ENCODE measurements at places on chromosomes 6 and 20.

GRCh38 chr6:12060780-12061609 lies 48.9 kb downstream of the HIVEP1 start:
- DNase-seq = peak; percentile 70

- DNase-seq = no peak
These were observed 176.0 kb downstream of the MAFB start for GRCh38 chr20:40512994-40513393.

- peak; percentile 86 for DNase-seq
These were observed at the start of gene SCAF8 for GRCh38 chr6:154733183-154733625. Gene SCAF8, plus strand, starts transcription at chr6:154733416. Its CDS starts 485 bp downstream, at chr6:154733901.

GRCh38 chr6:56243518-56244070 lies 3.8 kb downstream of the COL21A1 start:
- DNase-seq = no peak

GRCh38 chr20:32443386-32443974 lies 85.3 kb downstream of the ASXL1 start:
- peak; percentile 2 for DNase-seq

DNA sequence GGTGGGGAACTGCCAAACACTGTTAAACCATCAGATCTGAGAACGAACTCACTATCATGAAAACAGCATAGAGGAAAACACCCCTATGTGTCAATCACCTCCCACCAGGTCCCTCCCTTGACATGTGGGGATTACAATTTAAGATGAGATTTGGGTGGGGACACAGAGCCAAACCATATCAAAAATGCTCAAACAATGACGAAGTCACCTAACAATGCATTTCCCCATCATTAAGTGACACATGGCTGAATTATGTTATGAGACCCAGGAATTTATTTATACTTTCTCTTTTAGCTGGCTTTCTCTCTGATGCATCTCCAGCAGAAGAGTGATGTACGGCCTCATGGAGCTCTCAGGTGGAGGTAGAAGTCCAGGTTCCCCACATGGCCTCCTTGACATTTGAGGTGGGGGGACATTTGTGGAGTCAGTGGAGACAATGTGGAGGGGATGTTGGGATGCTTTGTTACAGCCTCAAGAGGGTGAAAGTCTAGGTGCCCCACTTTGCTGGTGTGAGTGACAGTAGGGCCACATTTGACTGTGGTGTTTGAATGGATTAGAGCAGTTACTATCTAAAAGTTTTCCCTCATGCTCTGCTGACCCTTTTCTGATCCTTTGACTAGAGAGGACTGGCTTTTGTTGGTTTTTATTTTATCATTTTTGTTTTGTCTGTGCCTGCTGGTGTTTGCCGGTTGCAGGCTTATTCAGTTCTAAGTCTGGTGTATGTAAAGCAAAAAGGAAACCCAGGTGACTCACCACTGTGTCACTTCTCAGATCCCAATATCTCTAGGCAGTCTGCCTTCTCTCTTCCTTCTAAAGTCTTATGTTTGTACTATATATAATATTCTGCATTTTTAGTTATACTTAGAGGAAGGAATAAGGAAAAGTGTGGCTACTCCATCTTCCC lies 18.5 kb upstream of the DCBLD1 start:
- no peak for DNase-seq

DNA sequence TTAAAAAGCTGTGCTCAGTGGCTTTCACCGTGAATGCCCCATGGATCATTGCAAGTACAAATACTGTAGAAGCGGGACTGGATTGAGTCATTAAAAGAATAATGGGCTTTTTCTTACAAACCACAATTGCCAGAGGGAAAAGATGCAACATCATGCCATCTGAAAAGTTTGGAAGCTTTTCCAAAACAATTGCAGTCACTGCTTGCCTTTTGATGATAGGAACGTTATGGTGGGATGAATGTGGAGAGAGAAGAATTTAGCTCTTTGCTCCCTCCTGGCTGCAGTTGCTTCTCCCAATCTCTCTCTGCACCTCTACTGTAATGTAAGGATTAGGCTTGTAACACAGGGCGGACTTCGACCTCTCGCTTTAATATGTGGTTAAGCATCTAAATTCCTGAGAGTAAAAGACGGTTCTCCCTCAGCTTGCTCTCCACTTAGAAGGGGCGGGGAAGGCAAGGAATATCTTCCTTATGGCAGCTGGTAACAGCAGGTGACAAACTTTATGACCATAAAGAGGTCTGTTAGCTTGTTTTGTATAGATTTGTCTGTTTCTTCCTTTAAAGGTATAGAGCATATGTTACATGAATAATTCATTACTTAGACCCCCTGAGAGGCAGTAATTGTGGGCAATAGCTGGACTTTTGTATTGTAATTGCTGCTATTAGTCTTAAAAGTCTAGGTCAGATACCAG lies 376.1 kb downstream of the UTRN start:
- DNase-seq = no peak

DNA sequence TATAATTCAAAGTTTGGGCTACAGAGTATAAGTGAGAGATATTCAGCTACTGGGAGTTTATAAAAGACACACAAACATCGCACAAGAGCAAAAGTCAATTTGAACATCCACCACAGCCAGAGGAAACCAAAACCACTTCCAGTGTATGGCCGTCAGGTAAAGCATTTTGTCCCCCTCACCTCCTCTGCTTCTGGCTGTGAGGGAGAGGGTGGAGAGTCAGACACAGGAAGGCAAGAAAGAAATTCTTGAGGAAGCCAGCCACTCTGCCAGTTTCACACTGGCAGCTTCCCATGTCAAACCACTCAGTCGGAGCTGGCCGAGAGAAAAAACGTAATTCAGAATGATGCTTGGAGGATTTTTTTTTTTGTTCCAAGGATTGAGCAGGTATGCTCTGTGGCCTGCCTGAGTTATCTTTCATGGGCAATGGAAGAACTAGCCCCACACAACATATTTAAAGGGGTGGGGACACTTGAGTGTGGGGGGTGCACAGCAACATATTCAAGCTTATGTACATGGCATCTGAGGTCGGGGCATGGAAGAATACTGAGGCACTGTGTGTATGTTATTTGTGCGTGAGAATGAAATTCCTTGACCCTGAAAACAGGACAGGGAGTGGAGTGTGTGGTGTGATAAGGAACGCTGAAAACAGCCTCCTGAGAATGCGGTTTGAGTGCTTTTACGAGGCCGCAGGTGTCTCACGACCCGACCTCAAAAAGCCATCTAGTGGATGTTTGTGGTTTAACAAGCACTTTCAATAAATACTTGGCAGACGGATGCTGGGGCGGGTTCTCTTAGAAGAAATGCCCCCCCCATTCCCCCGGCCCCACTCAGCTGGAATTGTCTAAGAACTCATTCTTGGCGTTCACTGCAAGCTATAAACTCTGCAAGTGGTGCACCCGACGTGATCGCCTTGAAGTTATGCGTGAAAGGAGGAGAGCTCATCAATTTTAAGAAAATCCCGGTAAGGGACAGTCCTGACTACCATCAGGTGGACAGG lies 27.5 kb upstream of the ZBTB22 start:
- DNase-seq = peak; percentile 63

DNA sequence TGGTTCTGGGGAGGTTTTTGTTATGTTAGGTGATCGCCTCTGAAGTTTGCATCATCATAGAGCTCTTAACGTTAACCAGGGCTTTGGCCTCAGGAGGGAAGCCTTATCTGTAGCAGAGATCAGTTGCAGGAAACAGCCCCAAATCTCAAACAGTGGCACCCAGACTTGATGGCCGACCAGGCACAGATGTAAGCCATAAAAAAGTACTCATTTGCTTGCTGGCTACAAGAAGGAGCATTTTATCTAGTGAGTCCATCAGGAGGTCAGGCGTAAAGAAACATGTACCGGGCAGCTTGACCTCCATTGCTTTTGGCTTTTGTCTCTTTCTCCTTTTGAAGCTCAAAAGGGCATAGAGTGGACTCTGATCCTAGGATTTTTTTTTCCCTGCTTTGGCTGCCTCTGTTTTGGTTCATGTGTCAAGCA lies 122.3 kb downstream of the CCDC170 start:
- DNase-seq = no peak

GRCh38 chr20:21826976-21827375 lies 121.5 kb downstream of the PAX1 start:
- DNase-seq = no peak

GRCh38 chr6:147577488-147577887 lies 69.0 kb downstream of the SAMD5 start:
- no peak for DNase-seq

GRCh38 chr6:7916959-7917358 lies 6.4 kb upstream of the TXNDC5 start:
- DNase-seq = no peak

DNA sequence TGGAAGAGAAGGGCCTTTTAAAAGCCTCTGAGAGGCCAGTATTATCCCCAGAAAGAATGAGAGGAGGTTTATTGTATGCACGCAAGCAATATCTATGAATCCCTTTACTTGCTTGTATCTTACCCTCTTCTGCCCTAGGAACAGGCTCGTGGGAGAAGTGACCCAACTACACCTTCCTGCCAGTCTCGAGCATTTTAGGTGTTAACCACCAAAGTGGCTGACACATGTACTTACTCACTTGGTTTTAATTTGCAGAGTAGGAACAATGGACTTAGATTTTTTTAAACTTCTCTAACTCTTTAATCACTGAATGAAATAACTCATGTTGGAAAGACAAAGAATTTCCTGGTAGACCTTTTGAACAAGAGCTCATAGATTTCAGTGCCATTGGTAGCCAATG lies 296.9 kb downstream of the PLCB1 start:
- no peak for DNase-seq

DNA sequence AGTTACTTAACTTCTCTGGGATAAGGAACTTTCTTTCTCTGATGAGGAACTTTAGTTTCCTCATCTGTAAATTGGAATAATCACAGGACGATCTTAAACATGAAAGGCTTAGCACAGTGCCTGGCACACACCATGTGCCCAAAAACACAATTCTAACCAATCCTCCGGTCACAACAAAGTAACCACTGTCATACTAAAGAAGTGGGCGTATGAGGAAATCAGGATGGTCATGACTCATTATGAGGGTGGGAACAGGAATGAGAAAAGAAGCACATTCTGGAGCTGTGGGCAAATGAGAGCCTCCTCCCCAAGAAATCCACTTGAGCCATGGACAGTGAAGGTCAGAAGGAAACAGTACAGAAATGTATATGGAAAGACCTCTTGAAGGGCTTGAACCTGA lies 82.9 kb downstream of the LRFN2 start:
- no peak for DNase-seq

- no peak for DNase-seq
These were observed 2.3 kb upstream of the ADGRF1 start for GRCh38 chr6:47044397-47044796.

- DNase-seq = no peak
These were observed 29.9 kb downstream of the STK38 start for GRCh38 chr6:36517408-36517807.

DNA sequence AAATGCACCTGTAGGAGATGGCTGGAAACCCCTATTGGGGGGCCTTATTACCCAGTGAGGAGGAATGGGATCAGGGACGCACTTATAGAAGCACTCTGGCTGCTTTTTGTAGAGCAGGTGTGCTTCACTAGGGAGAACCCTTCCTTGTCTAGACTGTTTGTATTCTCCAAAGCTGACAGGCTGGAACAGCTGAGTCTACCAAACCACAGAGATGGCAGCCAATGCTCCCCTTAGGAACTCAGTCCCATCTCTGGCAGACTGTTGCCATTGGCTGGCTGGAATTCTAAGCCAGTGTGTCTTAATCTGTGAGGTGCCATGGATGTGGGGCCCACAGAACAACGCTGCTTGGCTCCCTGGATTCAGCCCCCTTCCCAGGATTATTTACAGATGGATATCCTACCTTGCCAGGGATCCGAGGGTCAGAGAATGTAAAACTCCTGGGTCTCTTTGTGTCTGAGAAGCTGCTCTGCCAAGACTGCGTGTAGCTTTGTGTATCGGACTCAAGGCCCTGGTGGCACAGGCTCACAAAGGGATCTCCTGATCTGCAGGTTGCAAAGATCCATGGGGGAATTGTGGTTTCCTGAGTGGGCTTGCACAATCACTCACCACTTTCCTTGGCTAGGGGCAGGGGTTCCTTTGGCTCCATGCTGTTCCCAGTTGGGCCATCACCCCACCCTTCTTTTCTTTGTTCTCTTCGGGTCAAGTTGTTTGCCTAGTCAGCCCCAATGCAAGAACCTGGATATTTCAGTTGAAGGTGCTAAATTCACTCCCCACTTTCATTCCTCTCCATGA lies 26.1 kb downstream of the C6orf52 start:
- no peak for DNase-seq

DNA sequence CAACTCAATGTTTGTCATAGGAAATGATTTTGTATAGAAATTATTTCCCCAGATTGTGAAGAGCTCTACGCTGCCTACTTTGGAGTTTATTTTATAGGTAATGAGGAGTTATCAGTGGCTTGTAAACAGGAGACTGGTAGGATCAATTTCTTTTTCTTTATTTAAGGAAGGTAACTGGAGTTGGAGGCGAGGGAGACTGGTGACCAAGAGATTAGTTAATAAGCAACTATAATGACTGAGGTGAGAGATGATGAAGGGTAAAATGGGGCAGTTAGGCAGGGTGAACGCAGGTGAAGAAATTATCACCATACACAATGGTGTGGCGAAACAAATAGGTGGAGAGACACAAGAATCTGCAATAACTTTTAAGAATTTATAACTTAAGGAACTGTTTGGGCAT lies 100.2 kb downstream of the PRKN start:
- no peak for DNase-seq

DNA sequence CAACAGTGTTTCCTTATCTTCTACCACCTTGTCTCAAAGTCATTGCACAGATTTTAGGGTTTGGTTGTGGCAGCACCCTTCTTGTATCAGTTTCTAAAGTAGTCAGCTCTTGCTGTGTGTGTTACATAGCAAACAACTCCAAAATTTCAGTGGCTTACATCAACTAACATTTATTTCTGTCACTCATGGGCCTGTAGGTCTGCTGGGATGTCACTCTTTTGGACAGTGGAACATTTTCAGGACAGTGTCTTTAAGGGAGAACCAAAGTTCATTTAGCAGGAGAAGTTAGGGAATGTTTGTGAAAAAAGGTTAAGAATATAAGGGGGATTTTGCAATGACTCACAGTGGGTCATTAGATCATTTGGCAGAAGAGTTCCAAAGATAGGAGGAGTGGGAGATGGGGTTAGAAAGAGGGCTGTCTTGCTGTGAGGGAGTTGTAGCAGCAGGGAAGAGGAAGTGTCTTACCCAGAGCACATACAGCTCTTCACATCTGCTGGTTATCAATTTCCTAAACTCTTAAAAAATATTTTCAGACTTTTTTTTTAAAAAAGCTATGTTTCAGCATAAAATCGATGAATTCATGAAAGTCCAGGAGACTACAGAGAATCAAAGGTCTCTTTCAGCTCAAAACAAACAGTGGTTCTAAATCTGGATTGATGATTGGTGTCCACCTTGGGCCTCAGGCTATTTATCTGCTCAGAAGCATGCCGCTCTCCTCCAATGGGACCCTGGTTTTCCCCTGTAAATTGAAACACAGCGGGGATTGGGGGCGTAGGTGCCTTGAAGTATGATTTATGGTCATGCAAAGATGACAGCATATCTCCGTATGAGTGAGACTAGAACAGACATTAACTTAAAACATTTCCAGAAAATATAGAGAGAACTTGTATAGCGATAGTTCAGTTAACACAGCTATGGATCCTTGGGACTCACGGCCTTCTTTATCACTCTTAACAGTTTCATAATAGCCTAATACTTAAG lies 117.3 kb downstream of the B3GAT2 start:
- no peak for DNase-seq

GRCh38 chr20:10584371-10584770 lies 89.4 kb downstream of the JAG1 start:
- DNase-seq = no peak

- DNase-seq = no peak
These were observed 292.8 kb downstream of the CLIC5 start for GRCh38 chr6:45722876-45723275.

GRCh38 chr20:20271271-20271670 lies 96.6 kb upstream of the INSM1 start:
- no peak for DNase-seq

GRCh38 chr6:109483735-109484057 lies 677 bp upstream of the ZBTB24 start:
- DNase-seq = no peak

Data from activated naive CD4-positive, alpha-beta T cell treated with Interleukin-2 at 50 U/mL for 16 hours (primary cell).